ENCODE measurements at places on chromosomes 5 and 9.

DNA sequence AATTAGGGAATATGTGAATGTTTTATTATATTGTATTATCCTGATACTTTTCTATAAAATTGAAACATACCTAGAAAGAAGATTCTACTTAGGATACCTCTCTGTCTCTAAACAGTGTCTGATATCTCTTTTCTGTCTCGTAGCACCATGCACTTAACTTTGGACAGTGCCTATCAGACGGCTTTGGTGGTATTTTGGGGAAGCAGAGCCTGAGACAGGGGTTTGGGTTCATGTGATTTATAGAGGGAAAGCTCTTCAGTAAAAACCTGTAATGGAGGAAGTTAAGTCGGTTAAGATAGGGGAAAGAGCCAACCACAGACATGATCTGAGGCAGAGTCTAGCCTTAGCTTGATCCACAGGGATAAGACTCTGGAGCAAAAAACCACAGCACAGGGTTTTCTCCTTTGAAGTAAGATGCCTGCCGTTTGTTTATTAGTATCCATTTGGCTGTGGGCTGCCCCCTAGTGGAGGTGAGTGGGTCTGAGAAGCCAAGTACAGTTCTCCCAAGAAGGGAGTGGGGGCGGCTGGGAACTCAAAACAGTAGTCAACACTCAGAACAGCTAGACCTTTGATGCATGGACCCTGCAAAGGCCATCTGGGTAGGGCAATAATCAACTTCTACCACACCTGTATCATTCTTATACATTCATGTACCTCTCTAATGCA, 141.2 kb upstream of the ASTN2 start:
- H3K4me1 ChIP-seq: no peaks in the 10 kb centered on the region
- peaks cover 3% of the 10 kb centered on the region for H3K27me3 ChIP-seq
- H3K36me3 ChIP-seq: no peaks in the 10 kb centered on the region
- no peak overlapping the region for H3K27ac ChIP-seq

DNA sequence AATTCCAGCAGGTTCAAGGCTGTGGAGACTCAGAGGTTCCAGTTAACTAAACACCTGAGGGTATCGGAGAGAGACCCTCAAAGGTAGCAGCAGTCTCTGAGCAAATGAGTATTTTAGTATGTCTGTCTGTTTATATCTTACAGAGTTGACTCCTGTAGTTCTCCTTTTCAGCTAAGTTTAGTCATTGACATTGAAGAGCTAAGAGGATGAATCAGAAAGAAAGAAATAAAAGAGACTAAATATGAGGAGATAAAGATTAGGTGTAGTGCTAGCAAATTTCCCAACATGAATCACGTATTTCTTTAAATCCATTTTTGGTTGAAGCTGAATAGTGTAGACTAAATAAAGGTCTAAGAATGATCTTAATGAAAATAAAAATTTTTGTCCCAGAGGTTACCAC, 474.0 kb upstream of the RGMB start:
- no peak overlapping the region for H3K27ac ChIP-seq
- H3K36me3 ChIP-seq: no peaks in the 10 kb centered on the region
- peaks cover 7% of the 10 kb centered on the region for H3K4me1 ChIP-seq
- no peaks in the 10 kb centered on the region for H3K27me3 ChIP-seq
- no peak overlapping the region for H3K4me3 ChIP-seq

DNA sequence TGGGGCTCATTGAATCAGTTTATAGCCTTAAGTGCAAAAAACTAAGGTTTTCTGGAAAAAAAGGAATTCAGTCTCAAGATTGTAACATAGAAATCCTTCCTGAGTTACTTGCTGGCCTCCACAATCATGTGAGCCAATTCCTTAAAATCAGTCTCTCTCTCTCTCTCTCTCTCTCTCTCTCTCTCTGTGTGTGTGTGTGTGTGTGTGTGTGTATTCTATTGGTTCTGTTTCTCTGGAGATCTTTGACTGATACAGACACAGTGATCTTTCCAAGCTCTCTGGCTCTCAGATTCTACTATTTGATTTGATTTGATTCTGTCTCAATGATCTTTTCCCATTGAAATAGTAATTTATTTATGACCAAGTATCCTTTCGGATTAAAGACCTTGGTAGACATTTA, 74.6 kb downstream of the CFAP95 start:
- DNase-seq: no peak
- peaks cover 9% of the 10 kb centered on the region for H3K4me1 ChIP-seq
- peaks cover 3% of the 10 kb centered on the region for H3K27me3 ChIP-seq
- H3K4me3 ChIP-seq: no peak overlapping the region
- H3K27ac ChIP-seq: peak overlapping the region; percentile 2

- no peaks in the 10 kb centered on the region for H3K36me3 ChIP-seq
- DNase-seq: no peak
- H3K4me3 ChIP-seq: no peak overlapping the region
- H3K27ac ChIP-seq: no peak overlapping the region
- H3K27me3 ChIP-seq: no peaks in the 10 kb centered on the region
Observed at GRCh38 chr5:116947691-116948528, 373.3 kb upstream of the SEMA6A start.

GRCh38 chr9:92483627-92484545, 1.6 kb upstream of the ASPN start:
- H3K4me3 ChIP-seq: no peak overlapping the region
- no peak overlapping the region for H3K27ac ChIP-seq
- DNase-seq: no peak
- no peaks in the 10 kb centered on the region for H3K27me3 ChIP-seq
- peaks cover 6% of the 10 kb centered on the region for H3K4me1 ChIP-seq

GRCh38 chr5:80837679-80838078, 122.5 kb upstream of the RASGRF2 start:
- no peak overlapping the region for H3K4me3 ChIP-seq
- peaks cover 3% of the 10 kb centered on the region for H3K36me3 ChIP-seq
- H3K4me1 ChIP-seq: no peaks in the 10 kb centered on the region
- H3K27me3 ChIP-seq: no peaks in the 10 kb centered on the region

GRCh38 chr9:5714501-5715401, 85.8 kb downstream of the RIC1 start:
- peaks cover 46% of the 10 kb centered on the region for H3K36me3 ChIP-seq
- no peak for DNase-seq
- no peak overlapping the region for H3K4me3 ChIP-seq
- H3K27me3 ChIP-seq: no peaks in the 10 kb centered on the region
- H3K4me1 ChIP-seq: peaks cover 38% of the 10 kb centered on the region
- H3K27ac ChIP-seq: no peak overlapping the region

GRCh38 chr5:42950116-42950455, 90.0 kb downstream of the ANXA2R start:
- H3K4me3 ChIP-seq: no peak overlapping the region
- peaks cover 3% of the 10 kb centered on the region for H3K27me3 ChIP-seq
- no peak overlapping the region for H3K27ac ChIP-seq
- DNase-seq: no peak
- H3K4me1 ChIP-seq: no peaks in the 10 kb centered on the region

- no peak overlapping the region for H3K4me3 ChIP-seq
- H3K27ac ChIP-seq: no peak overlapping the region
- H3K36me3 ChIP-seq: no peaks in the 10 kb centered on the region
- H3K27me3 ChIP-seq: no peaks in the 10 kb centered on the region
- no peaks in the 10 kb centered on the region for H3K4me1 ChIP-seq
- DNase-seq: no peak
Observed at GRCh38 chr9:5562806-5563416, 52.6 kb downstream of the PDCD1LG2 start.

DNA sequence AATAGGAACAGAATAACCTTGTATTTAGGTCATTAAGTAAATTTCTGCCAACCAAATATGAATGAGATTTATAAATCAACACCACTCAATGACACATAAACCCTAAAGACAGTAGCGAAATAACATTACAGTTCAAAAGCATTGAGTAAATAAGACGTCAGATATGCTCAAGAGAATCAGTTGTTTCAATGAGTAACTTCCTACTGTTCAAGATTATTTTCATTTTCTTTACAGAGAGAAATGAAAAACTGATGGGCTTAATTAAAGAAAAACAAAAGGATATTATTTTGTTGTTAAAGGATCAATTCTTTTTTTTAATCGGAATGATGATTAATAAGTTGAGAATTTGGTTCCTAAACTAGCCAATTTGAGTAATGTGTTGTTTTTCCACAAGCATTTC, 150.1 kb downstream of the BNC2 start:
- H3K4me3 ChIP-seq: no peak overlapping the region
- no peaks in the 10 kb centered on the region for H3K36me3 ChIP-seq
- no peak for DNase-seq
- no peak overlapping the region for H3K27ac ChIP-seq
- H3K27me3 ChIP-seq: peaks cover 27% of the 10 kb centered on the region

DNA sequence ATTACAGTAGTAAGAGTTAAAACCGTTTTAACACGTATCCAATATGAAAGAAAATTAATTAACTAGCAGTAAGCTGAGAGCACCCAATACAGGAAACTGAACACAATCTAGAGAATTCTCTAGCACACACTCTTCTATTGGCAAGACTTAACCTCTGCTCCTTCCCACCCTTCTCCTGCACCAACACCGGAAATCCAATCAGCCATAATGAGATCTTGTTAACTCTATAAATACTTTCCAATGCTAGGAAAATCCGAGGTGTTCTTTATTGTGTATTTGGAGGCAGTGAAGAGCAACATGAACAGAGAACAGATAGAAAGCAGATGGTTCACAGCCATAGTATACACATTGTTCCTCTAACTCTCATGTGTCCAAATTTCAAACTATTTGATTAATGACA, 591.7 kb downstream of the CETN3 start:
- DNase-seq: no peak
- no peak overlapping the region for H3K27ac ChIP-seq
- H3K36me3 ChIP-seq: no peaks in the 10 kb centered on the region
- peaks cover 5% of the 10 kb centered on the region for H3K4me1 ChIP-seq

- no peak overlapping the region for H3K4me3 ChIP-seq
- H3K27me3 ChIP-seq: no peaks in the 10 kb centered on the region
- H3K27ac ChIP-seq: no peak overlapping the region
- no peak for DNase-seq
- H3K36me3 ChIP-seq: no peaks in the 10 kb centered on the region
Observed at GRCh38 chr9:17060450-17060849, 74.4 kb upstream of the CNTLN start.

- H3K27ac ChIP-seq: no peak overlapping the region
- no peak overlapping the region for H3K4me3 ChIP-seq
- no peaks in the 10 kb centered on the region for H3K36me3 ChIP-seq
- no peak for DNase-seq
- no peaks in the 10 kb centered on the region for H3K4me1 ChIP-seq
Observed at GRCh38 chr5:163252950-163253349, 184.4 kb upstream of the CCNG1 start.

DNA sequence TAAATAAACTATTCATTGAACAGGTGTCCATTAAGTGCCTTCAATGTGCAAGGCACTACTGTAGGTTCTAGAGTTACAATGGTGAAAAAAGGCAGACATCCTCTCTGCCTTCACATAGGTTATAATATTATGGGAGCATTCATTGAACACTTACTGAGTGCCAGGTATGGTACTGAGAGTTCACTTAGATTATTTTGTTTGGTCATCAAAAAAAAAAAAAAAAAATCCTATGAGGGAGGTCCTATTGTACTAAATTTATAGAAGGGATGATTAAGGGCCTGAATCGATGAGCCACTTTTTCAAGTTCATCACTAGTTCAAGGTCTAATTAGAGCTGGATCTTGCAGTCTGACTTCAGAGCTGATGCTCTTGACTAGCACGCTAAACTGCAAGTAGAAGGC, 22.8 kb upstream of the PANK3 start:
- H3K4me3 ChIP-seq: no peak overlapping the region
- H3K27me3 ChIP-seq: no peaks in the 10 kb centered on the region
- peaks cover 4% of the 10 kb centered on the region for H3K4me1 ChIP-seq
- DNase-seq: no peak

GRCh38 chr5:174436750-174437149, 287.6 kb upstream of the MSX2 start:
- no peaks in the 10 kb centered on the region for H3K36me3 ChIP-seq
- H3K27me3 ChIP-seq: no peaks in the 10 kb centered on the region
- no peak for DNase-seq
- H3K4me1 ChIP-seq: no peaks in the 10 kb centered on the region

- no peak overlapping the region for H3K4me3 ChIP-seq
- H3K4me1 ChIP-seq: peaks cover 6% of the 10 kb centered on the region
- H3K36me3 ChIP-seq: peaks cover 6% of the 10 kb centered on the region
- H3K27ac ChIP-seq: no peak overlapping the region
- no peak for DNase-seq
Observed at GRCh38 chr5:37436146-37436934, 57.2 kb downstream of the WDR70 start.

GRCh38 chr5:74693191-74693590, 8.2 kb downstream of the HEXB start:
- no peak overlapping the region for H3K27ac ChIP-seq
- no peak overlapping the region for H3K4me3 ChIP-seq
- no peak for DNase-seq
- no peaks in the 10 kb centered on the region for H3K4me1 ChIP-seq

GRCh38 chr9:85743275-85744128, 1.7 kb upstream of the AGTPBP1 start:
- H3K36me3 ChIP-seq: no peaks in the 10 kb centered on the region
- no peak overlapping the region for H3K27ac ChIP-seq
- peak overlapping the region; percentile 60 for H3K4me3 ChIP-seq
- peaks cover 23% of the 10 kb centered on the region for H3K4me1 ChIP-seq
- no peak for DNase-seq

GRCh38 chr5:20949636-20950035, 961.6 kb upstream of the CDH18 start:
- no peak overlapping the region for H3K27ac ChIP-seq
- H3K4me3 ChIP-seq: no peak overlapping the region
- DNase-seq: no peak
- no peaks in the 10 kb centered on the region for H3K36me3 ChIP-seq
- H3K4me1 ChIP-seq: peaks cover 3% of the 10 kb centered on the region
- H3K27me3 ChIP-seq: no peaks in the 10 kb centered on the region

- peaks cover 10% of the 10 kb centered on the region for H3K4me1 ChIP-seq
- no peak for DNase-seq
- no peaks in the 10 kb centered on the region for H3K27me3 ChIP-seq
- no peaks in the 10 kb centered on the region for H3K36me3 ChIP-seq
- no peak overlapping the region for H3K4me3 ChIP-seq
Observed at GRCh38 chr9:26334706-26335105, 557.9 kb downstream of the CAAP1 start.

DNA sequence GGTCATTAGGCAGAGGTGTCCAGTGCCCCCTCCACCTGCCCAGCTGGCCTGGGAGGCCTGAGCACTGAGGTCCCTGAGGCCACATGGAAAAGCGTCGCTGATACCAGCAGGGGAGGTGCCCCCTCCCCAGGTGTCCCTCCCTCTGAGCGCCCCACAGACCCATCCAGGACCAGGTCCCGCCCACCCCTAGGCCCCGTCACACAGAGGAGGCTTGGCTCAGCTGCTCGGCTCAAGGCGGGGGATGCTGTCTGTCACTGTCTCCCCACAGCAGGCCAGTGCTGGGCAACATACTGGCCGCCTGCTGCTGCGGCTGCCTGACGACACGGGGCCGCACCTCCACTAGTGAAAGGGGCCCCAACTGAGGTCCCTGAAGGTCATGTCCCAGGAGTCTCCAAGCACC, 71.7 kb downstream of the VAV2 start:
- H3K4me1 ChIP-seq: peaks cover 21% of the 10 kb centered on the region
- no peak overlapping the region for H3K4me3 ChIP-seq
- peaks cover 8% of the 10 kb centered on the region for H3K36me3 ChIP-seq
- DNase-seq: no peak

Measured in progenitor cell of endocrine pancreas (in vitro differentiated cells).